ENCODE measurements at places on chromosomes 1 and 21.

DNA sequence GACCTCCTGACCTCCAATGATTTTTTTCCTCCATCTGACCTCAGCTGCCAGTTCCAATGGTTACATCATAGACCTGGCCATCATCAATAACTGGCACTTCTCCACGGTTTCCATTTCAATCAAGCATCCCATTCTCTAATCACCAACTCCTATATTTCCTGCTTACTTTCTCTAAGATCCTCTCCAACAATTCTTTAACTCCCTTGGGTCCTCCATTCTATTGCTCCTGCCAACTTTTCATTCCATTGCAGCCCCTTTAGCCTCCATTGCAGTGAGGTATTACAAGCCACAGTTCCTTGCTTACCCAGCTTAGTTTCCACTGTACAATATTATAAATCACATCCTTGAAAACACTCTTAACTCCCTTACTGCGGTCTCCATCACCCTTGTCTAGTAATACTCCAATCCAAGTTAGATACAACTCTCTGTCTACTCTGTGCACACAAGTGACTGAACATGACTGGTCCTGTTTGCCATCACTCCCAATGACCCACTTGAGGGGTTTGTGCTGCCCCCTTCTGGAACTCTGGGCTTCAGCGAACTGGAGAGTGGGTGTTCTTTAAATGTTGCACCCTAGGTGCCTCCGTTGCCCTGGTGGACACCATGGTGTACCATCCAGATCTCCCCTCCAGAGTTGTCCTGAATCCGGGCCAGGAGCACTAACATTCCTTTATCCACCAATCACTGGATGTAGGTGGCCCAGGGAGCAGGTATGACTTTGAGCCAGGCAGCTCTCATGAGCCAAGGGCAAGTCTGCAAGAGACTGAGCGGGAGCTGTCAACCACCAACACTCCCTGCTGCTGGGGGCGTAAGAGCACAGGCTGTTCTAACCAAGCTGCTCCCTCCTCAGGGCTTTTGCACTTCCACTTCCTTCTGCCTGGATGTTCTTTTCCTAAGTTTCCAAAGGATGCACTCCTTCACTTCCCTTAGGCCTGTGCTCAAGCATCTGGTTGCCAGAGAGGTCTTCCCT, 3.7 kb upstream of the FNDC7 start:
- peak; percentile 39 for DNase-seq

- no peak for DNase-seq
These were observed 333.4 kb upstream of the ADGRL2 start for GRCh38 chr1:81467383-81467782.

DNA sequence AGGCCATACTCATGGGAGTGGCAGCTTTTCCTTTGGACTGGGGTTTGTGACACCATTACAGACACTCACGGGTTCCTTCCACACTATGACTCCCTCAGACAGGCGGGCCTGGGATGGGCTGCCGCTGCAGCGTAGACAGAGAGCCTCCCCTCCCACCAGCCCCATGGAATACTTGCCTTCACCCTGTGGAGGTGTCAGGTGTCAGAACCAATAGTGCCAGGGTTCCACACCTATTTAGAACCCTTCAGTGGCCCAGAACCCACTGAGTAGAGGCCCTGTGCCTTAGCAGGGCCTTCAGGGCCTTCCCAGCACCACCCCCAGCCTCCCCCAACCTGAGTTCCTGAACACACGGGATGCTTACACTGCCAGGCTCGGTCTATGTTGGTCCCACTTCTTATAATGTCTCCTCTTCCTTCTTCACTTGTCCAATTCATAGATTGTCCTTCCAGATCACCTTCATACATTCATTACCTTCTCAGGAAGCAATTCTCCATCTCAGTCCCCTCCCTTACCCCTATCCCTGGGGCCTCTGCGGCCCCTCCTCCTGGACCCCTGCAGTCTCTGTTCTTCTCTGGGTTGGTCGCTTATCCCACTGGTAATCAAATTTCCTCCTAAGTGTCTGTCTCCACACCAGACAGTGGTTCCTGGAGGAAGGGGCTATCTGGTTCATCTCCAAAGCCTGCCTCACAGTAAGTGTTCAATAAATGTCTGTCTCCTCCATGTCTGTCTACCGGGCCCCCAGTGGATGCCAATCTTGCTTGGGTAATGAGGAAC, 1.4 kb upstream of the RHBG start:
- no peak for DNase-seq

DNA sequence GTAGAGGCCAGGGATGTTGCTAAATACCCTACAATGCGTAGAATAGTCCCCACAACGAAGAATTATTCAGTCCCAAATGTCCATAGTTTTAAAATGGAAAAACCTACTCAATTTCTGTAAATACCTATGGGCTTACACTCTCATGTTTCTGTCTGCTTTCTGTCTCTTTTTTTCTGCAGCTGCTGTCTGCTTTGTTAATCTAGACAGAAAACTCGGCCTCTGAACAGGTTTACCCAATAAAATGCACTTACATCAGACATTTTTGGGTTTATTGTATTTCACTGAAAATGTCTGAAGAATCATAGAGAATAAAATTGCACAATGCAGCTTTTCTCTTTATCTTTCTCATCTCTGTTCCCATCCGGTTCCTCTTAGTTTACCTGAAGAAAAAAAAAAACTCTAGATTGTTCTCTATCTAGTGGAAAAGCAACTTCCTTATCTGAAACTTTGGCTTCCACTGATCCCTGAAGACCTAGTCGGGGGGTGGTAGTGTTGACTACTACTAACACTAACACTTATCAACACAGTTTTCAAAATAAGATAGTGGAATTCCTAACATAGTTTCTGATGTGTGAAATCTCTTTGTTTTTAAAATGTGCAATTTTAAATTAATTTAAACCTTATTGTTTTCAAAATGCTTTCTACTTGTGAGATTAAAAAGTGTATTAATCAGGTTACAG, 76.9 kb upstream of the CCDC190 start:
- no peak for DNase-seq

- DNase-seq, result peak; percentile 93
These were observed 321.0 kb upstream of the LRRC7 start for GRCh38 chr1:69246710-69247109.

GRCh38 chr1:31869449-31869848, 53.6 kb upstream of the SPOCD1 start:
- no peak for DNase-seq

- no peak for DNase-seq
These were observed 180.1 kb upstream of the PRMT6 start for GRCh38 chr1:106876384-106876783.

DNA sequence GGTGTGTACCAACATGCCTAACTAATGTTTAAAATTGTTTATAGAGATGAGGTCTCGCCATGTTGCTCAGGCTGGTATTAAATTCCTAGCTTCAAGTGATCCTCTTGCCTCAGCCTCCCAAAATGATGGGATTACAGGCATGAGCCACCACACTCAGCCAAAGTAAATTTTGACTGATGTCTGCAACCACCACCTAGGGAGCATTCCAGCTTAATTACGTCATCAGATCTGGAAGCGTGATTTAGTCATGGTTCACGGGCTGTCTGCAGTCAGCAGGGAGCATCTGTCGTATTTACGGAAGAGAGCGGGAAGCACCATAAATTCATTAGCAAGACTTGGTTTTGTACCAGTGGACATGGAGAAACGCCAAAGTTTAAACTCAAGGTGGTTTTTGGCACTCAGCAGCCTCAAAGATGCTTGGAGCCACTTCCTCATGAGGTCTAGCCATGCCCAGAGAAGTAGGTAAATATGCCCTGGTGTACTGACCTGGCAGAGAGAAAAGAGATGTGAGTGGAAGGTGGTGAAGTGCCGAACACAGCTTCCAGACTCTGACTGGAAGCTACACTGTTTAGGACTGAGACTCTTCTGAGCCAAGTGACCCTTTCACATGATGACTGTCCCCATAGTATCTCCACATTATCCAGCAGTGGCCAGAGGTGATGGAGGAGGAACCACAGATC, 60.8 kb upstream of the SLC35F3 start:
- DNase-seq, result peak; percentile 90

GRCh38 chr21:40191196-40191595, 324.0 kb downstream of the PCP4 start:
- no peak for DNase-seq

- DNase-seq, result no peak
These were observed 211.1 kb downstream of the MATN1 start for GRCh38 chr1:30511991-30512913.

DNA sequence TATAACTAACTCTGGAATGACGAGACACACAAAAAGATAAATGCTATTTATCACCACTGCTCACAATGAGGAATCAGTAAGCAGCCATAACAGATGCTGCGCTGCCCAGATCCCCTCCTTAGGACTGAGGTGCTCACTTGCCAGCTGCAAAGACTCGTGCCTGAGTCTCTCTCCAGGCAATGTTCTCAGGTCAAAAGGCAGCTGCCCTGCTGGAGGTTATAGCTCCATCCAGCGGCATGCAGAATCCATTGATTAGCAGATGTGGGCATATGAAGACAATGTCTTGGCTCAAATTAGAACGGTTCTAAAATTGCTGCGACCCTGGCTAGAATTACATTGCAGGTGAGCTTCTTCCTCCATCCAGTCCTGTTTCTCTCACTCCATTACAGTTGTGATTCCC, 328.2 kb upstream of the CHRM3 start:
- DNase-seq, result no peak

GRCh38 chr1:201094832-201095231, 17.4 kb downstream of the CACNA1S start:
- no peak for DNase-seq

GRCh38 chr1:119885903-119886783, 10.2 kb downstream of the ADAM30 start:
- DNase-seq, result peak; percentile 39

GRCh38 chr1:82034812-82035211, 234.1 kb downstream of the ADGRL2 start:
- DNase-seq, result no peak

GRCh38 chr1:67348586-67349252, 41.0 kb downstream of the IL12RB2 start:
- DNase-seq, result no peak

- DNase-seq, result no peak
These were observed 10.7 kb upstream of the NUAK2 start for GRCh38 chr1:205332015-205332791.

DNA sequence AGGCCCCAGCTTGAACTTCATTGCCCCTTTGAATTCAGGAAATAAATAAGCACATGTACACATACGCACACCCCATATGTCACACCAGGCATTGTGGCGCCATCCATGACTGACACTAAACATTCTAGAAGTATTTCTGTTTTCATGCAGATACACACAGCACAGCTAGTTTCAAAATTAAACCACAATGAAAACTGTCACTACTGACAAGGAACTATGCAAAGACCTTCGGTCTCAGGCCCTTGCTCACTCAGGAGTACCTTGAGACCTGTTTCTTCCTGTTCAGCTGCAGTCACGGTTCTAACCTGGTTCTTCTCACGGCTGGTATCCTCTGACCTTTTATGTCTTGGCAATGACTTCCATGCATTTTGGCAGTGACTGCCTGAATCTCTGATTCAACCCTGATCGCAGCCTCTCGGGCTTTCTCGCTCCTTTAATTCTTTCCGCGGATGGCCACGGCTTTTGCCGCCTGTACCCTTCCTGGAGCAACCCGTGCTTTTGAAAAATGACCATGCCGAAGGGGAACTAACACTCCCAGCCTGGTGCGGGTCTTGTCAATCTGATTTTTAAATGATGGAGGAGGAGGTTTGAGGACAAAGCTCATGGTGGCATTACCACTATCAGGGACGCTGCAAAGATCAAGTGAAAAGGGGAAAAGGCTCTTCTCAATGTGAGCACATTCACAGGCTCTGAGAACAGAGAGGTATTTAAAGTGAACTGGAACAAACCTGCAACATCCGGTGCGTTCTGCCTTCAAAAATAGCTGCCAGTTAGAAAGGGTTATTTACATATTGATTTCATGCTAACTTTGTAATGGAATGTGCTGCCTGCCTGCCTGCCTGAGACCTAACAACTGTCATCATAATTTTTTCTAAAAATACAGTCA, 384.6 kb downstream of the RRAGC start:
- DNase-seq, result no peak

- no peak for DNase-seq
These were observed 654.2 kb upstream of the PKN2 start for GRCh38 chr1:88029899-88030298.

GRCh38 chr1:112298558-112298957, 97.5 kb upstream of the CTTNBP2NL start:
- peak; percentile 52 for DNase-seq

- DNase-seq, result no peak
These were observed 69.3 kb downstream of the SKI start for GRCh38 chr1:2297246-2298011.

DNA sequence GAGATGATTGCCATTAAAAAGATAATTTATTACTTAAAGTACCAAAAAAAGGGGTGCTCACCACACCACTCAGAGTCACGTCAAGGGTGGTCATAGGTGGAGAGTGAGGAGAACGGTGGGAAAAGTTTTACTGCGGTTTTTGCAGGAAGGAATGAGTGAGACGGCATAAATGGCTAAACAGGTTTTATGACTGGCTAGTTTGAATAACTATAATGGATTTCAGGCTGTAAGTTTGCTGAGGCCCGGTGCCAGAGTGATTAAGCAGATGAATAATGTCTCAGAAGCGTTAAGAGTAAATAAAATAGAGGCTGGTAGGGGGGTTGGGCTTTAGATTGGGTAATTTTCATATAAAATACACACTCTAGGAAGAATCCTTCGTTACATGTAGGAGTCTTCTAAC, 1337.8 kb downstream of the AMY1C start:
- DNase-seq, result no peak

GRCh38 chr1:55692726-55693125, 477.6 kb upstream of the USP24 start:
- DNase-seq, result no peak

Data from NCI-H446 (cell line).